ENCODE measurements at places on chromosomes 16 and 17.

DNA sequence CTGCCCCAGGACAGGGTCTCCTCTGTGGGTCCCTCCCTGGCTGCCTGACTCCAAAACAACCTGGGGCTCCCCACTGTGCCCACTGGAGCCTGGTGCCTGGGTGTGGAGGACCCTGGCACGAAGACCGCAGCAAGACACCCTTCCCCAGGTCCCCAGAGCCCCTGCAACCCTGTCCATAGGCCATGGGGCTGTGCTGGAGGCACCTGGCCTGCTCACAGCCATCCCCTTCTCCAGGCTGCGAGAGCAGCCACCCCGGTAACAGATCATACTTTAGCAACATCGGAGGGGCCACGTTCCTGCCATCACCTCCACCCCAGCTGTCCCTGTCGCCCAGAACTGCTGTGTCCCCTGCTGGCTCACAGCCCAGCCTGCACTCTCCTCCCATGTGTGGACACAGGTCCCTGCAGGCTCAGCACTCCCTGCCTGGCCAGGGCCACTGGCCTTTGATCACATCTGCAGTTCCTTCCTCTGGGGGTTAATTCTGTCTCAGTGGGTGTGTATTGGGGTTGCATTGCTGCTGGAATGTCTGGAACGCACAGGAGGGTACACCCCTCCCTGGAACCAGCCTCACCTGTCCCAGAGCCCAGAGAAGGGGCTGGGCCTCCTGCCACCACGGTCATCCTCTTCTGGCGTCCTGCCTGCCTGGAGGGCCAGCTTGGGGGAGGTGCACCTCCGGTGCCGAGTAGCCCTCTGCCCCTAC, 12.2 kb downstream of the PPL start:
- DNase-seq = no peak

DNA sequence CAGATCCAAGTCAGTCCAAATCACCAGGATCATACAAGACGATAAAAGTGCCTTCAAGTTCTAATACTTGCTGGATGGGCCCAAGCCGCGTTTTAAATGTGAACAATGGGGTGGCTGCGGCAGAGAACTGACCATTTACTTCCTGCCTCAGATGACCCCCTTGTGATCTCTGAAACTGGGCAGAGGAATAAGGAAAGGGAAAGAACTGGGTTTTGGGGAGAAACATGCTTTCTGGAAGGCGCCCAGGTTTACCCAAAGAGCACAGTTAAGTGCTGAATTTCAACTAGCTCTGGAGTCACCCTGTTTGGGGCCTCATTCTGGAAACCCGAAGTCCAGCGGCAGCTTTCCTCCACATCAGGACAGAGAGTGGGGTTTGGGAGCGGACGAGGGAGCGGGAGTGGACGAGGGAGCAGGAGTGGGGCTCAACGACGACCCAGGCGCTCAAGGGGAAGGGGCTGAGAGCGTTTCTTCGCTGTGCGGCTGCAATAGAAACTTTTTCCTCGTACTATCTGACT, 1.6 kb downstream of the FAM20A start:
- DNase-seq = no peak

DNA sequence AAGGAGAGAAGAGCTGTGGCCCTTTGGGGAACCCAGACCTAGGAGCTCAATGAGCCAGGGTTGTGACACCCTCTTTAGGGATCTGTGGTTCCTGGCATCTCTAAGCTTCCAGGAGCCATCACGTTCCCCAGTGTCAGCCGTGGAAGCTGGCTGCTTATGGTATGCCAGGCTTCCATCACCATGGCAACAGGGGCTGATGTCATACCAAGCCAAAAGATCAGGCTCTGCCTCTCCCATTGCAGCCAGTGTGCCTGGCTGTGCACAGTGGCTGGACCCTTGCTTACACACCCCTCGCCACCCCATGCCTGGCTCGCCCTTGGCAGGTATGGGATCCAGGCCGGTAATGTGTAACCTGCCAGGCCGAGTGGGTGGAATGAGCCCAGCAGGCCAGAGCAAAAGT, 91.1 kb downstream of the SSH2 start:
- DNase-seq = no peak

- DNase-seq = no peak
These were observed 20.5 kb downstream of the C1QTNF1 start for GRCh38 chr17:79044462-79044861.

DNA sequence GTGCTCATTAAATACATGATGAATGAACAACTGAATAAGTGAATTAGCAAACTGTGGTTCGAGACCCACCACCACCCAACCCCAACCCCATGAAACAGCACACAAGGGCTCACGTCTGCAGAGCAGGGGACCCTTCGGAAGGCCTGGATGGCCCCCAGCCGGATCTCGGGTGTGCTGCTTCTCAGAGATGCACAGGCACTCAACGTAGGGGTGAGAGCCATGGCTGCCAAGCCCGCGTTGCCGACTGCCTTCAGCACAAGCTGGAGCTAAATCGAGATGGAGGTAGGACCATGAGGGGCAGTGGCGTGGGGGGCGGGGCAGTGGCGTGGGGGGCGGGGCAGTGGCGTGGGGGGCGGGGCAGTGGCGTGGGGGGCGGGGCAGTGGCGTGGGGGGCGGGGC, 93.2 kb downstream of the LITAF start:
- DNase-seq = no peak

DNA sequence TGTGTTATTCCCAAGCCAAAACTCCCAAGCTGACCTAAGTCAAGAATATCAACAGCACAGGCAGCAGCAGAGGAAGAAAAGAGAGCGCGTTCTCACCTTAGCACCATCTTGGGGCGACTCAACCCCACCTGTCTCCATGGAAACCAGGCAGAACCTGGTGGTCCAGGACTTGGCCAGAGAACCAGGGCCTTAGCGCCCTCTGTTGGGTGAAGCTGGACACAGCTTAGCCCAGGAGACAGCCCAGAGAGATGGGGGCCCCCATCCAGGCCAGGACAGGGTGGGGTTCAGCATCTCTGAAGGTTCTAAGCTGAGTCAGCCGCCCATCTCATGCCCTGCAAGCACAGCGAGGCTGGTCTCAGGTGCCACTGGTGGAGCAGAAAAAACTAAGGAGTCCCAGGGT, 60.1 kb upstream of the TMEM132E start:
- DNase-seq = no peak

DNA sequence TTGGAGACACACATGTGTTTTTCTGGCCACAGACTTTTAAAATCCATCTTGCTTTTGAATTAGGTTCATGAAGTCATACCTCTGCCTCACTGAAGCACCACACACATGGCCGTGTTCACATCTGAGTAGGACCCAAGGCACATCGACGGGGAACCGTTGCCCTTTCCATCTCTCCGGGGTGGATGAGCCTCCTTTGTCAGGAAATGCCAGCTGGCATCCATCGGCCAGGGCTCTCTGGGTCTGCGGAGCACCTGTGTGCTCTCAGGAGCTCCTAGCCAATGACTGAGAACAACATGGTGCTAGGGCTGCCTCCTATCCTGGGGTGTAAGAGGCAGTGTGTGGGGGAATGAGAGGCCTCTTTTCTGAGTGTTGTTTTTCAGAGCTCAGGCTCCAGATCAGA, 24.5 kb upstream of the NKD1 start:
- no peak for DNase-seq

- no peak for DNase-seq
These were observed 3.1 kb downstream of the RAB37 start for GRCh38 chr17:74740173-74740572.

- no peak for DNase-seq
These were observed 4.0 kb upstream of the SCN4A start for GRCh38 chr17:63976702-63977101.
